ENCODE measurements at places on chromosomes 5 and 9.

DNA sequence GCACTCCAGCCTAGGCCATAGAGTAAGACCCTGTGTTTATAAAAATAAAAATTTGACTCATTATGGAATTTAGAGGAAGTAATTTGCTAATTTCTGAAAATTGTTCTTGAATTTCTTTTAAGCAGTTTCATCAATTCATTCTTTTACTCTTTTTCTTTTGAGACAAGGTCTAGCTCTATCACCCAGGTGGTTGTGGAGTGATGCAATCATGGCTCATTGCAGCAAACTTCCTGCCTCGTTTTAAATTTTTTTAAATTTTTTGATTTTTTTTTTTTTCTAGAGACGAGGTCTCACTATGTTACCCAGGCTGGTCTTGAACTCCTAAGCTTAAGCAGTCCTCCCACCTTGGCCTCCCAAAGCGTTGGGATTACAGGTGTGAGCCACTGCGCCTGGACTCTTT, 3.1 kb upstream of the CAMLG start:
- DNase-seq, result no peak

DNA sequence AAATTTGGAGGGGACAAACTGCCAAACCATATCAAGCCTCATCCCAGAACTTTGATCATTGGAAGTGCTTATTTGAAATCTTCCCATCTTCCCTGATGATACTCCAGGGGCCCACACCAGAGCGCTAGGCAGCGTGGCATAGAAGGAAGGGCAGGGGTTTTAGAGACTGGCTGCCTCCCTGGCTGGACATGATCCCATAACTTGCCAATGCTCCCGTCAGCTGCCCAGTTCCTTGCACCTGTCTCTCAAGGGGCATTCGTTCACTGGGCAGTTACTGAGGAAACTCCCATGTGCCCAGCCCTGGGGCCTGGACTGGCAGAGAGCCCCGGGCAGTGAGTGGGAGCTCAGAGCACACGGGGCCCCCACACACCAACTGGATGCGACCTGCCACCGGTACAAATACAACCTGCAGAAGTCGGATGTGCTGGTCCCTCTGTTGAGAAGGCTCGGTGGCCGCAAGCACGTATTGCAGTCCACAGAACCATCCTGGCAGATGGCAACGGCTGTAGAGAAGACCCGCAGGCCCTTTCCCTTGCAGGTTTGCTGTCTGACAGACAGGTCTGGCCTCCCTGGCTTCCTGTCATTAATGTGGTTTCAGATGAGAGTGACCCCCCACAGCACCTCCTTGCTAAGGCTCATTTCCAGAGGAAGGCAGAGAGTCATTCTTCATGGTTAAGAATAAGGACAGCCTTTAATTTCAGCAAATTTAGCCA, 122.4 kb downstream of the MVB12B start:
- no peak for DNase-seq

DNA sequence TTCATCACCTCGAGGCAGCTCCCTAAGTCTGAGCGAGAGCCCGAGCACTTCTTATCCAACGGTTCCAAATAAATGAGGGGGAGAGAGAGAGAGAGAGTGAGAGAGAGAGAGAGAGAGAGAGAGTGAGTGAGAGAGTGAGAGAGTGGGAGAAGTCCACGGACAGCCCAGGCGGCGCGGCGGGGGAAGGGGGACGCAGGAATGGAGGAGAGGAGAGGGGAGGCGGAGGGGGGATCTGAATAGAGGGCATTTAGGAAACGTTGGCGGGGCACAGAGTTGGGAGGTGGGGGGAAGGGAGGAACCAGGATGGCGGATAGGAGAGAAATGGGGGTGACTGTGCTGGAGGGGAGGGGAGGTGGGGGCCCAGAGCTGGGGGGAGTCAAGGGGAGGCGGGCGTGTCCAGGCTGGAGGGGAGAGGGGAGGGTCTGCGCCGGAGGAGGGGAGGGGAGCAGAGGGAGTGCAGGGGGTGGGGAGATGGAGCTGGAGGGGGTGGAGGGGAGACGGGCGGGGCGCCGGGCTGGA, 398 bp upstream of the BASP1 start:
- DNase-seq, result no peak

- no peak for DNase-seq
Observed at GRCh38 chr9:114098936-114099668, at the start of gene KIF12. Gene KIF12, minus strand, starts transcription at chr9:114099292. Its CDS starts 16 bp downstream, at chr9:114099276.

DNA sequence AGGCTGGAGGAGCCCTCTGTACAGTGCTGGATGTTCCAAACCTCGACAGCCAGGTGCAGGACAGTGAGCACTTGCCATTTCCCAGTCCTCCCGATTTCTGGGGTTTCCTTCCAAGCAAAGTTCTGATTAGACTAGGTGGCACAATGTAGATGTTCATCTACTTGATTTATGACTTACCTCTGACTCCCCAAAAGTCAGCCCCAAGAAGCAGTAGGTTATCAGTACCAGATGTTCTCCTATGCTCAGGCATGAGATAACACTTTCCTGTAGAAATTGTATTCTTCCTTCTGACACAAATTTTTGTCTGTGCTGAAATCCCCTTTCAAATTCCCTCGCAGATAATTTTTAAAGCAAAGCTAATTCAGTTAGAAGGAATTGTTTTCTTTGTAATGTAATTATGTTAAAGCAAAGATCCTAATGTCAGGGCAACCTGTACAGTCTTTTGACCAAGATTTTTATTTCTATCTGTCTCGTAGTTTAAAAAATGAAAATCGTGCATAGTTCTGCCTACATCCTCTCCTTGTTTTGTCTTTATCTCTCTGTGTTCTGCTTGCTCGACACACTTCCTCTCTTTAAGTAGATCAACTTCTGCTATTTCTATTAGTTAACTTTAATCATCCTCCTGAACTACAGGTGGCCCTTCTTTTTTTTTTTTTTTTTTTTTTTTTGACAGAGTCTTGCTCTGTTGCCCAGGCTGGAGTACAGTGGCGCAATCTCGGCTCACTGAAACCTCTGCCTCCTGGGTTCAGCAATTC, 102.4 kb upstream of the PJA2 start:
- no peak for DNase-seq

DNA sequence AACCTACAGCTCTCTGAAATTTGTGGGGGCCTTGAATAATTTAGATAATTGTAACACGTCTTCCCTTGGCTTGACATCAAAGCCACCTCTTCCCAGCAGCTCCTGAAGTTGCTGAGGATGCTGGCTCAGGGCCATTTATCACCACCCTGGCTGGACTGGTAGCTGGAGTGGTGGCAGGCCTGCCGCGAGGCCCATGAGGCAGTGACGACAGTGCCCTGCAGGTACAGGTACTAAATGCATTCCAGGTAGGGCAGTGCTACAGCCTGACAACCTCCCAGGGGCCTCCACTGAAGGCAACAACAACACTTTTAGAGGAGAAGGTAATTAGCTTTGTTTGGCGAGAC, 270.2 kb upstream of the KLF4 start:
- DNase-seq, result no peak

DNA sequence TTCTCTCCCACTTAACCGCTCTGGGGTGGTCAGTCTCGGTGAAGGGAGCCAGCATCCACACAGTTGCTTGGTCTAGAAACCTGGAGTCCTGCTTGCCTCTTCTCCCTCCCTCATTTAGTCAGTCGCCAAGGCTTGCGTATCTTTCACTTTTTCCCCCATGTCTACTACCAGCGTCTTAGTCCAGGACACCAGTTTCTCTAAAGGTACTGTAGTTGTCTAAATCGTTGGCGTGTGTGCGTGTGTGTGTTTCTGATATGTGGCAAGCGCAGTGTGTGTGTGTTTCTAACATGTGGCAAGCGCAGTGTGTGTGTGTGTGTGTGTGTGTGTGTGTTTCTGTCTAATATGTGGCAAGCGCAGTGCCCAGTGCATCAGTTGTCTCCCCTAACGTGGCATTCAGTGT, 641 bp downstream of the ATP6V1G1 start:
- no peak for DNase-seq

GRCh38 chr9:13863112-13863511, 450.8 kb downstream of the NFIB start:
- no peak for DNase-seq

- DNase-seq, result no peak
Observed at GRCh38 chr9:27629425-27629824, 56.1 kb upstream of the C9orf72 start.

DNA sequence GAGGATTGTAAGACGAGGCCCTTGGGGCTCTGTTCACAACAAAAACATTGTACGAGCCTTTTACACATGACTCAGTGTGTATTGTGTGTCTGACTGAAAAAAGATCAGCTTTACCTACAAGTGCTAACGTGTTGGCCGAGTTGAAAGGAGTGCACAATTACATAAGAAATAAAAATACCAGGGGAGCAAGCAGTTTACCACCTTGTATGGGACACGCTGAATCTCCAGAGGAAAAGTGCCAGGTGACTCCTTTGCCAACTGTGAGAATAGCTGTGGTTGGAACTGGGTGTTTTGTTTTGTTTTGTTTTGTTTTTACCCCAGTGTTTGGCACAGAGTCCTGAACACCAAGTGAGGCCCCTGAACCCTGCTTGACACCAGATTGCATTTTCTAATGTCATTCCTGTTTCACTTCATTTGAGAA, 32.8 kb upstream of the ZSWIM6 start:
- DNase-seq, result no peak

- DNase-seq, result no peak
Observed at GRCh38 chr9:3608011-3608410, 82.2 kb upstream of the RFX3 start.

DNA sequence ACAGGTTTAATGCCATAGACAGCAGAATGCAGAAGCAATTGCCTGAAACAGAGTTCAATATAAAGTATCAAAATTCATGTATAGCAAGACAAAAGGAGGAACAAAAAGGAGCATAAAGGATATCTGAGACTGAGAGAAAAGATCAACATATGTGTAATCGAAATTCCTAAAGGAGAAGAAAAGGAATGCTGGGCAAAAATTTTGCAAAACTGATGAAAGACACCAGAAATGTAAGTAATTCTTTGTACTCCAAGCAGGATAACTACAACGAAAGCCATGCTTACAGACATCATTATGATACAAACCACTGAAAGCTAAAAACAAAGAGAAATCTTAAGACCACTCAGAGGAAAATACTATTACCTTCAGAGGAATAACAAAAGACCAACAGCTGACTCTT, 72.8 kb upstream of the MTAP start:
- no peak for DNase-seq

DNA sequence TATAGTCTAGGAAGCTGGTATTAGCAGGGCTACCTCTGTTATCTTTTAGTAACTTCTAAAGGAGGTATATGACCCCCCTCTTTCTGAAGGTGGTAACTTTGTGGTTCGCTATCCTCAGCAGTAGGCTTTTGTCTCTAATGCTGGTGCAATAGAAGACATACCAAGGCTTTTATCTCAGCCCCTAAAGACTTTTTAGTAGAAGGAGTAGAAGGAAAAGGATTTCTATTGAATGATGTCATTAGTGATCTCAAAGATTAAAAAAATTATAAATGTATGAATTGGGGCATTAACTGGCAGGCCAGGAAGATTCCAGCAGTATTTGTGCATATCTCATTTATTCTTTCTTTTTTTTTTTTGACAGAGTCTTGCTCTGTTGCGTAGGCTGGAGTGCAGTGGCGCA, 78.2 kb downstream of the RAI14 start:
- DNase-seq, result no peak

- no peak for DNase-seq
Observed at GRCh38 chr5:135133698-135134515, 99.9 kb upstream of the PITX1 start.

DNA sequence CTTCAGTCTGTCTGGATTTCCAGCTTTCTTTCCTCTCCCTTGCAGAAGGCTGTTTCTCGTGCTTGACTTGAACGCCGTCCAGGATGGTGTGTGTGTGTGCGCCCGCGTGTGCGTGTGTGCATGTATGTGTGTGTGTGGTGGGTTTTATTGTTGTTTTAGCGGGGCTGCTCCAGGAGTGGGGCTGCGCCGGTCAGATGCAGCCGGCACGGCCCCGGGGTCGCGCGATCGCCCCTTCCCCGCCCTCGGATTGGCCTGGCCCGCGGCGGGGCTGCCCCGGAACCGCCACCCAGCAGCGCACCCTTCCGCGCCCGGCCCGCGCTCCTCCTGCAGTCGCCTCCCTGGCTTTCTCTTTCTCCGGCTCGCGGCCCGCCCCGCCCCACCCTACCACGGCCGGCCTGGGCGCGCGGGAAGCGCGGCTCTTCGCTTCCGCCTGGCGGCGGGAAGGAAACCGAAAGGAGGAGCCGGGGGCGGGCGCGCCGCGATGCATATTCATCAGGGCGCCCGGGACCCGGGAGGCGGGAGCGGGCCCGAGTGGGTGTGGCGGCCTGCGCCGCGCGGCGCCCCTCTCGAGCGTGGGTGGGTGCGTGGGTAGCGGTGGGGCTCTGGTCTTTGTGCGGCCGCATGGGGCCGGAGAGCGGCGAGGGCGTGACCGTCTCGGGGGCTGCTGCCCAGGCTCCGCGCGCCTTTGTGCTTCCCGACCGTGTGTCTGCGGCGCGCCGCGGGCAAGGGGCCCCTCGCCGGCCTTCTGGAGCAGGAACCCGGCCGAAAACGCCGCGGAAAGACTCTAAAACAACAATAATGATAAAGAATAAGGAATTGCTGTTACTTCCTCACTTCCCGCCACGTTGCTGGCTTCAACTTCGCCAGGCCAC, 8.5 kb upstream of the NFIB start:
- DNase-seq, result peak; percentile 42

DNA sequence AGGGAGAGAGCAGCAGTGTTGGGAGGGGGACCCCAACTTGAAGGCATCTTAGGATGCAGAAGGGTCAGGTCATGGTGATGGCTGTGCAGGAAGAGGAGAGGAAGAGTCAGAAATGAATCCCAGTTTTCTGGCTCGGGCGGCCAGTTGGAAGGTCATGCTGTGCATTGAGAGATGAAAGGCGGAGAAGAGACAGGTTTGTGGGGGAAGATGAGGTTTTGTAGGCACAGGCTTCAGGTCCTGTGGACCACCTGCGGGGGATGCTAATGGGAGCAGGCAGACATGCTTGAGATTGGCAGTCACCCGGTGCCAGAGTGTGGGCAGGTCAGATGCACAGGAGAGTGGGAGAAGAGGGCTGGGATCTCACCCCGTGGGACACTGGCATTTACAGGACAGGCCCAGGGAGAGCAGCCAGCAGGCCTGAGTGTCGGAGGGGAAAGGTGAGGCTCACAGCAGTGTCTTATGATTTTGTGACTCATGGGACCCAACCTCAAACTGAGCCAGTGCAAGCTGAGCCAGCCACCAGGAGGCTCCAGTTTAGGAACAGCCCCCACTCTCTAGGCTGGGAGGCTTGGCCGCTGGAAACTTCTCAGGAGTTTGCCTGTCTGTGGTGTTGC, 17.5 kb downstream of the STXBP1 start:
- DNase-seq, result no peak

All from T-cell (primary cell).